ENCODE measurements at places on chromosomes 7 and 10.

DNA sequence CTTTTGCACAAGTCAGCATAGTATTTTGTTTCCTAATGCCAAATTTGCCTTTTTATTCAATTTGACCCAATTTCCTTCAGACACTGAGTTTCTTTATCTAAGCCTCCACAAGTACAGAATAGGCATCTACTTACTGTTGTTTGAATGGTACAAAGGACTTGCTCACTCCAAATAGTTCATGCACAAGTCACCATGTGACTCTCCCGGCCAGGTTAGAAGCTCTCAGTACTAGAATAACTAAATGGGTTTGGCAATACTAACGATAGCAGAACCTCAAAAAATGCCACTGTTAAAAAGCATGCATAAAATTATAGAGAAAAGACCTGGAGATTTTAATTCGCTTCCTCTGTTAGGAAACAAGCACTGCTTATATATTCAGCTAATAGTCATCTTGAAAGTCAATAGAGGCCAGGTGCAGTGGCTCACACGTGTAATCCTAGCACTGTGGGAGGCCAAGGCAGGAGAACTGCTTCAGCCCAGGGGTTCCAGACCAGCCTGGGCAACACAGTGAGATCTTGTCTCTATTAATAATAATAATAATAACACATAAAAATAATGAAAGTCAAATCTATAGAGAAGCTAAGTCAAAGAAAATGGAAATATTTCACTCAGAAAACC lies 335.8 kb upstream of the MBL2 start:
- no peak for DNase-seq

GRCh38 chr7:100897772-100898454 lies 2.2 kb upstream of the ACHE start:
- no peak for DNase-seq

DNA sequence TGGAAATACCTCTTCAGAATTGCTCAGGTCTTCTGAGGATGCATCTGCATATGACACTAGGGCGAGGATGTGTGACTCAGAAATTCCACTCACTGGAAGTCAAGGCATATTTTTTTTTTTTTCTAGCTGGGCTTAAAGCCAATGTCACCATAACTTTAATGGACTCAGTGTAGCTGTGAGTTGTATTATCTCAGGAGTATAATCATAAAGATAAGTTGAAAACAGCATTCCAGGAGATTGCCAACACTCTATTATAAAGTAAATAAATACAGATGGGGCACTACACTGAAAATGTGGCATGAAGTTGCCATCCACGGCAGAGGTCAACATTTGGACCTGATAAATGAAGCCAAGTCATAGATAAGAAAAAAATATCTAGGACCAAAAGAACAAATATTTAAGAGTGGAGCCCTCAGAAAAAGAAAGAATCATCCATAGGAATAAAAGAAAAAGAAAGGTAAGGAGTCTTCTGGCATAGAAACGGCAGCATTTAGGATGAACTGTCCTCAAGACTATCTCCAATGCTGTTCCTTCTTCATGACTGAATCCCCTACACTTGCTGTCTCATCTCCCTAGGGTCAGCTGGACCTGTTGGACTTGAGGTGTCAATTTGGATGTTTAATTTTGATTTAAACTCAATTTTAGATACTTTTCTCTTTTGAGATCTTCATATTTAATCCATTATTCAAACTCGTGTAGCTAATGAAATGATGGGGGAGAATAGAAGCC lies 72.9 kb upstream of the CAV2 start:
- no peak for DNase-seq

DNA sequence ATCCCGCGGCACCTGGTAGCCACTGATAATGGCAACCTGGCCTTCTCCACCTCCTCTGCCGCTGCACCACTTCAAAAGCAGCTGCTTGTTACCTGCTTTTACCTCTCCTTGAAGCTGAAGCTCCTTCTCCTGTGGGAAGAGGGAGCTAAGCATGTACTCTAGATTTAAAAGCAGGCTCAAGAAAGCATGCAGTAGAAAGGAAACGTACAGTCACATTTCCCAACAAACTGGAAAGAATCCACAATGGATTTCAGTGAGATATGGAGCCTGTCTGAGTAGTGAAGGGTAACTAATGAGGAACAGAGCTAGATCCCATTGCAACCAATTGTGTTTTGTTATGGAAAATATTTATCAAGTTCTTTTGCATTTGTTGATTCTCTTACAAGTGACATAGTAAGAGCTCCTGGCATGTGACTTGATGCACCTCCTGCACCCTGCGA lies 457.4 kb upstream of the GALNT17 start:
- DNase-seq = no peak

GRCh38 chr10:121921238-121921931 lies 6.4 kb downstream of the ATE1 start:
- DNase-seq = no peak
